Naive thymus-derived CD8-positive, alpha-beta T cell (primary cell): ENCODE measurements at places on chromosomes 5 and 9. TPM values are rescaled to one million over a fixed set of nuclear protein-coding genes. Genes with fewer than 3 reads are reported as not detected.

Gene LCN1
- polyA plus RNA-seq = not detected

Gene ZNF658
- polyA plus RNA-seq = 2.8 TPM

Gene ATP10B
- not detected for polyA plus RNA-seq

Gene NTRK2
- not detected for polyA plus RNA-seq

Gene CATSPER3
- polyA plus RNA-seq = 0.67 TPM

Gene SLC34A3
- polyA plus RNA-seq = not detected

Gene GPSM1
- polyA plus RNA-seq = 0.50 TPM

DNA sequence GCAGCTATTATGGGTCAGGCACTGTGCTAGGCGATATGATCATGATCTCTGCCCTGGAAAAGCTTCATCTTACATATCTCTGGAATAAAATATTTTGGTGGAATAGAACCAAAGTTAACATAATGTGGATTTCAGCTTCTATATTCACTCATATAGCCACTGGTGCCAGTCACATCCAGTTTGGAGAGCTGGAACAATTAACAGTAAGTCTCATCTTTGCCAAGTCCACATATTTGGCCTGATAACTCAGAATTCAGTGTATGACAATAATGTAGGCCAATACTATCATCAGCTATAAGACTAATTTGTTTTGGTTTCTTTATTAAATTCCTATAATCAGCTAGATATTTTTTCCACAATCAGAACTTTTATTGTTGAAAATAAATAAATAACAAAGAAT, 5.9 kb upstream of the FAM13B start:
- no peak for DNase-seq

GRCh38 chr5:133453831-133454230, 158.5 kb downstream of the FSTL4 start:
- no peak for DNase-seq

GRCh38 chr9:97072285-97072776, 33.4 kb upstream of the CTSV start:
- DNase-seq = no peak

- DNase-seq = no peak
Measured at GRCh38 chr5:20498102-20498501, 510.1 kb upstream of the CDH18 start.

- no peak for DNase-seq
Measured at GRCh38 chr9:106866243-106866642, 3.3 kb downstream of the ZNF462 start.

DNA sequence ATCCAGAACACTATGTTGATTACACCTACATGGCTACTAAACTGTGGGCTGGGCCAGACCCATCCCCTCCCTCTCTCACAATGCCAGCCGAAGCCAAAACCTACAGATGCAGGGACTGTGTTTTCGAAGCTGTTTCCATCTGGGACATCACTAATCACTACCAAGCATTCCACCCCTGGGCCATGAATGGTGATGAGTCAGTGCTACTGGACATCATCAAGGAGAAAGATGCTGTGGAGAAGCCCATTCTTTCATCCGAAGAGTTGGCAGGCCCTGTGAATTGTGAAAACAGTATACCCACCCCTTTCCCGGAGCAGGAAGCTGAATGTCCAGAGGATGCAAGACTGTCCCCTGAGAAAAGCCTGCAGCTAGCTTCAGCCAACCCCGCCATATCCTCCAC, 65.0 kb downstream of the ZNF462 start:
- DNase-seq = no peak

GRCh38 chr9:70169222-70169621, 89.6 kb upstream of the SMC5 start:
- DNase-seq = no peak

DNA sequence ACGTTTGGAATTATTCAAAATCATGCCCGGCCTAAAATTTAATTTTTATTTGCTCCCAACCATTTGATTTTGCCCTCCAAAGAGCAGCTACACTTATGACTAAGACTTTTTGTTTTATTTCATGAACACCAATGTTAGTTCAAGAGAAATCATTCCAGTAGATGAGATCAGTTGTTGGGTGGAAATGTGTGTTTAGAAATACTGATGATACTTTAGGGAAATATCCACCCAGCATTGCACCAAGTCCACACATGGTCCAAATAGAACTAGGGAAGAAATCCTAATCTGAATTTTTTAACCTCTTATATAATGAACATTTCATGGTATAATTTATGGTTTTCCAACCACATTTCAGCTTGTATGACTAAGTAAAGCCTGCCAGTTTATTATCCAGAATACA, 28.3 kb upstream of the GOLPH3 start:
- DNase-seq = no peak

- no peak for DNase-seq
Measured at GRCh38 chr5:112141582-112141981, 277.5 kb downstream of the EPB41L4A start.

GRCh38 chr5:124419531-124419930, 326.9 kb downstream of the ZNF608 start:
- no peak for DNase-seq

- no peak for DNase-seq
Measured at GRCh38 chr9:86902586-86902985, 44.7 kb downstream of the GAS1 start.
